ENCODE measurements at places on chromosomes 4 and X. TPM values are rescaled to one million over a fixed set of nuclear protein-coding genes. Genes with fewer than 3 reads are reported as not detected.

Gene FAM9B
- polyA plus RNA-seq = 0.15 TPM

Gene ABCG2
- polyA plus RNA-seq = 5.7 TPM

Gene HEPH
- polyA plus RNA-seq = 200 TPM

GRCh38 chr4:113682730-113683537 is 78.6 kb downstream of the CAMK2D start:
- peak; percentile 68 for DNase-seq
- H3K27ac ChIP-seq = peak overlapping the region; percentile 83
- H3K36me3 ChIP-seq = no peaks in the 10 kb centered on the region
- H3K4me3 ChIP-seq = no peak overlapping the region
- peaks cover 42% of the 10 kb centered on the region for H3K4me1 ChIP-seq

GRCh38 chrX:9628779-9629493 is 136.7 kb downstream of the GPR143 start:
- H3K36me3 ChIP-seq = no peaks in the 10 kb centered on the region
- no peaks in the 10 kb centered on the region for H3K4me1 ChIP-seq
- H3K27ac ChIP-seq = no peak overlapping the region
- no peak overlapping the region for H3K4me3 ChIP-seq
- no peak for DNase-seq

GRCh38 chr4:6627832-6628231 is 12.7 kb upstream of the MRFAP1 start:
- H3K36me3 ChIP-seq = no peaks in the 10 kb centered on the region
- no peak for DNase-seq
- H3K27ac ChIP-seq = no peak overlapping the region
- no peaks in the 10 kb centered on the region for H3K4me1 ChIP-seq
- H3K4me3 ChIP-seq = no peak overlapping the region

DNA sequence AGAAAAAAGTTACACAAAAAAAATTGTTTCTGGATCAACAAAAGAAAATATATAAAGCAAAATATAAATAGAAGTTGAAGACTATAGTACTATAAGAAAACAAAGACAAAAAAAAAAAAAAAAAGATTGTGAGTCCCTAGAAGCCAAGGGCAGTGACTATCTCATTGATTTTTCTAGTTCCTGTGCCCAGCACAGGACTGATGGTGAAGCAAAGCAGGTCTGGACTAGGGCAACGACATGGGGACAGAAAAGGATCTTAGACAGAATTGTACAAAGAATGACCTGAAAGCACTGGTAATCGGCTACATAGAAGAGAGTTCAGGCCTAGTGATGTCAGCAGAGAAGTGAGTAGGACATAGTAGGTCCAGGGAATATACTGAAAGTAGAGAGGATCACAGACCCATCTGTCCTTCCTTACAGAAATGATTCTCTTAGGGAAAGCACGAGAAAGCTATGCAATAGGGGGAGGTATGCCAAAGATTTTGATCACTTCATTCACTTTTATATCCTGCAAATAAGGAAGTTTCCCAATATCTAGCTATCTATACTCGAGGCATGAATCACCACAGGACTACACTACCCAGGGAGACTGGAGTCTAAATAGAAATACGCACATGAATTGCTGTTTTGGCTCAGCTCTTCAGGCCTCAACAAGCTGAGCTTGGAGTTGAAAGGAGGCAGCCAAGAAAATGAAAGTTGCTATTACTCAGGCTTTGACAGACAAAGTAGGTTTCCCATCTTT is 230.9 kb upstream of the GPC4 start:
- DNase-seq = no peak
- H3K27me3 ChIP-seq = no peaks in the 10 kb centered on the region
- no peak overlapping the region for H3K4me3 ChIP-seq
- no peaks in the 10 kb centered on the region for H3K4me1 ChIP-seq
- no peaks in the 10 kb centered on the region for H3K36me3 ChIP-seq

DNA sequence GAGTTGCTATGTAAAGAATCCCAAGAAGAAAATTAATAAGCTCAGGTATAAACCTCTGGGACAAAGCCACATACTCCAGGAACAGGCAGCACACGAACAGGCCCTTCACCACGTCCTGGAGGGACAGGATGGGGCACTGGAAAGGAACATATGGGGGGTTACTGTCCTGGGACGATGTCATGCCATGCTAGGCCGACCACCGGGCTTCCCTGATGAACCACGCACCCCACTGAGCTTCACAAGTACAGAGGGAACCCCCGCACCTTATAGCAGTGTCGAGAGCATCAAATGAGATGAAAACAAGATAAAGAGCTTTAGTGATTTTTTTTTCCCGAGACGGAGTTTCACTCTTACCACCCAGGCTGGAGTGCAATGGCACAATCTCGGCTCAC is 19.1 kb downstream of the NOP14 start:
- H3K4me1 ChIP-seq = no peaks in the 10 kb centered on the region
- H3K27ac ChIP-seq = no peak overlapping the region
- no peak overlapping the region for H3K4me3 ChIP-seq
- H3K27me3 ChIP-seq = no peaks in the 10 kb centered on the region
- no peak for DNase-seq

DNA sequence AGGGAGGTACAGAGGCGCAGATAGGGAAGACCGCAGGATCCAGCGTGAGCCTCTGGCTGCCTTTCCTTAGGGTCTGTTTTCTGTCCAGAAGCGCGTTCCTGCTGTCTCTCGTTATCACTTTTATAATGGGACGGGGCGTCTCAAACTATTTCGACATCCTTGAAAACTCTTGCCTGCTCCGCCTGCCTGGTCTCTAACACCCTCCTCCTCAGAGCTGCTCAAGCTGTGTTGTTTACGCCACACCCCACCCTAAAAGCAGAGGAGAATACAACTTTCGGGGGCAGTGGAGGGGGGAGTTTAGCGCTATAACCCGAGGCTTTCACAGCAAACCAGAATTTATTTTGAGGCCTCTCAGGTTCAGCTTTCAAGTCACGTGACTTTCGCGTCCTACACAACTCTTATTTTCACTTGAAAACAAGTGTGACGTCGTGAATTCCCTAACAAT is 646 bp upstream of the FAM3A start:
- peak overlapping the region; percentile 100 for H3K27ac ChIP-seq
- H3K4me3 ChIP-seq = peak overlapping the region; percentile 64
- H3K27me3 ChIP-seq = no peaks in the 10 kb centered on the region
- DNase-seq = no peak
- peaks cover 16% of the 10 kb centered on the region for H3K4me1 ChIP-seq
- peaks cover 5% of the 10 kb centered on the region for H3K36me3 ChIP-seq

- no peak for DNase-seq
- H3K4me1 ChIP-seq = no peaks in the 10 kb centered on the region
- peak within 1 kb of the TSS; percentile 83 for H3K4me3 ChIP-seq
Measured at GRCh38 chr4:36244257-36245082, at the start of gene ARAP2. TSS of gene ARAP2 (minus strand) at chr4:36244514. CDS start at chr4:36229486, 15,028 bp downstream.

GRCh38 chrX:150771116-150771515 is 77.9 kb downstream of the MTMR1 start:
- no peaks in the 10 kb centered on the region for H3K27me3 ChIP-seq
- no peak overlapping the region for H3K27ac ChIP-seq
- no peak overlapping the region for H3K4me3 ChIP-seq
- no peak for DNase-seq

Data from large intestine (tissue), 12 donors.